ENCODE measurements at places on chromosomes 16 and 17.

- no peak for DNase-seq
These were observed 2.2 kb downstream of the LDHD start for GRCh38 chr16:75114179-75114945.

GRCh38 chr16:57131351-57131970 lies 39.1 kb downstream of the CPNE2 start:
- DNase-seq: no peak

DNA sequence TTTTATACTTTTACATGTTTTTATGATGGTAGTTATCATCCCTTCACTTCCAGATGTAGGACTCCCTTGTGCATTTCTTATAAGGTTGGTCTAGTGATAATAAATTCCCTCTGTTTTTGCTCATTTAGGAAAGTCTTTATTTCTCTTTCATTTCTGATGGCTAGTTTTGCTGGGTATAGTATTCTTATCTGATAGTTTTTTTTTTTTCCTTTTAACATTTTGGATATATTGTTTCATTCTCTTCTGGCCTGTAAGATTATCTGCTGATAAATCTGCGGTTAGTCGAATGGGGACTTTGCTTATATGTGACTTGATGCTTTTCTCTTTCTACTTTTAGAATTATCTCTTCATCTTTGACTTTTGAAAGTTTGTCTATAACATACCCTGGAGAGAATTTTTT lies 153.1 kb upstream of the MPHOSPH6 start:
- DNase-seq: no peak

- no peak for DNase-seq
These were observed 8.5 kb upstream of the HSD3B7 start for GRCh38 chr16:30976486-30976885.

DNA sequence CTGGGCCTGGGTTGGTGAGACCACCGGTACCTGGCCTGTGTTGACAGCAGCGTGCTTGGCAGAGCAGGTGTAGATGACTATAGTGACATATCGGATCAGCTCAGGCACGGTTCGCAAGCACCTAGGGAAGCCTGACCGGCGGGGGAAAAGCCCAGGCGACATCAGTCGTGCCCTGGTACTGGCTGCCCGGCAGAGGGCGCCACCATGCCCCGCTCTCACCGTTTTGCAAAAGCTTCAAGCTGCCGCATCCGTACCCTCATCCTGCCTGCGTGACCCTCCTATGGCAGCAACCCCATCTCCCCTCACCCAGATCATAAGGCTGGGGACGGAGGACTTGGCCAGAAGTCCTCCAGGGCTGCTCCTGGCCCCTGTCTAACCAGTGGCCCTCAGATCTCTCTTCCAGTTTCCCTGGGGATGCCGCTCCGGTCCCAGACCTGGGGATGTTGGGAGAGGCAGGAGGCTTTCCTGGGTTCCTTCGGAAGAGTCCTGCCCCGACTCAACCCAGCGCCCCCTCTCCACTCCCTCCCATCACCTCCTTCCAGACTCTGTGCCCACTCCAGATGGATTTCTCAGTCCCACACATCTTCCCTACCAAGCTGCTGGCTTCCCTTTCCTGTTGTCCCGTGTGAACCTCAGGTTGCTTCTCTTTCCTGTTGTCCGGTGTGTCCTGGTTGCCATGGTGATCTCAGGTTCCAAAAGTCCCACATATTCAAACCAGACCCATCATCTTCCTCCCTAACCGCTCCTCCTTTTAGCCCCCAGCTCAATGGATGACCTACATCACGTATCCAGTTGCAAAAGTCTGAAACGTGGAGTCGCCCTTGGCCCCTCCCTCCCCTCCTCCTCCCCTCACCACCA lies 13.7 kb downstream of the ALOX12B start:
- DNase-seq: no peak

DNA sequence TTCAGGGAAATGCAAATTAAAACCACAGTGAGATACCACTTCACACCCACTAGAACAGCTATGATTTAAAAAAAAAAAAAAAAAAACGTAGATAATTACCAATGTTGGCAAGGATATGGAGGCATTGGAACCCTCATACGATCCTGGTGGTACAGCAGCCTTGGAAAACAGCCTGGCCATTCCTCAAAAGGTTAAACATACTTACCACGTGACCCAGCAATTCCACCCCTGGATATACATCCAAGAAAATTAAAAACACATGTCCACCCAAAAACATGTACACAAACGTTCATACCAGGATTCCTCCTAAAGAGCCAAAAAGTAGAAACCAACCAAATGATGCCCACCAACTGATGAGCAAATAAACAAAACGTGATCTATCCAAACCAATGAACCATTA lies 68.1 kb downstream of the GAS7 start:
- DNase-seq: no peak

GRCh38 chr16:2983706-2984136 lies 3.5 kb upstream of the PKMYT1 start:
- DNase-seq: peak; percentile 56

DNA sequence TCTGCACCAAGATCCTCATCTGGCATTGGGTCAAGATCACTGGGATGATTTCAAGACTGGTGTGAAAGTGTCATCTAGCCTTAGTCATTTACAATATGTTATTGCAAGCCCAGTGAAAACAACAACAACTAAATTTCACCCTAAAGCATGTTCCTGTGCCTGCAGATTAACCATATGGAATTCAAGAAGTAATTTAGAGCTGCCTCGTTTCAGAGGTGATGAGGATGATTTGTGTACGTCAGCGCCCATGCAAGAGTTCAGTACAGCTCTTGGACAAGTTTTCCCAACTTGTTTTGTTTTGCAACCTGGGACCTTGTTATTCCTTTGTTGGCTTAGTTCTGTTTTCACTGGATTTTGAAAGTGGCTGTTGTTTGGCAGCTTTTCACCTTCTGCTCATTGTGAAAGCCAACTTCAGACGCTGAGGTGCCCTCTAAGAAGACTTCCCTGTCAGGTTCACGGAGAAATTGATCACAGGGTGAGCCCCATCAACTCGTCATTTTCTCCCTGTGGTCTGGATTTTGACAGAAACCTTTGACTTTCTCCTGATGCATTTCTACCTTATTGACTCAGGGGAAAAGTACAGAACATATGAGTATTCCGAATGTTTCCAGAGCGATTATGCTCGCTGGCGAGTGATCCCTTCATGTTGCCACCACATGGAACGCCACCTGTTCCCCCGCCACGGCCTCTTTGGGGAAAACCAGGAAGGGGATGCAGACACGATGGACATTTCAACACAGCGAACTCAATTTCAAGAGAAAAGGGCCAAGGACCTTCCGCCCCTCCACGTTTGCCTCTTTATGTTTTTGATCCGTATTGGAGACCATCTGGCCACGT lies 85.6 kb downstream of the FOXL1 start:
- no peak for DNase-seq

DNA sequence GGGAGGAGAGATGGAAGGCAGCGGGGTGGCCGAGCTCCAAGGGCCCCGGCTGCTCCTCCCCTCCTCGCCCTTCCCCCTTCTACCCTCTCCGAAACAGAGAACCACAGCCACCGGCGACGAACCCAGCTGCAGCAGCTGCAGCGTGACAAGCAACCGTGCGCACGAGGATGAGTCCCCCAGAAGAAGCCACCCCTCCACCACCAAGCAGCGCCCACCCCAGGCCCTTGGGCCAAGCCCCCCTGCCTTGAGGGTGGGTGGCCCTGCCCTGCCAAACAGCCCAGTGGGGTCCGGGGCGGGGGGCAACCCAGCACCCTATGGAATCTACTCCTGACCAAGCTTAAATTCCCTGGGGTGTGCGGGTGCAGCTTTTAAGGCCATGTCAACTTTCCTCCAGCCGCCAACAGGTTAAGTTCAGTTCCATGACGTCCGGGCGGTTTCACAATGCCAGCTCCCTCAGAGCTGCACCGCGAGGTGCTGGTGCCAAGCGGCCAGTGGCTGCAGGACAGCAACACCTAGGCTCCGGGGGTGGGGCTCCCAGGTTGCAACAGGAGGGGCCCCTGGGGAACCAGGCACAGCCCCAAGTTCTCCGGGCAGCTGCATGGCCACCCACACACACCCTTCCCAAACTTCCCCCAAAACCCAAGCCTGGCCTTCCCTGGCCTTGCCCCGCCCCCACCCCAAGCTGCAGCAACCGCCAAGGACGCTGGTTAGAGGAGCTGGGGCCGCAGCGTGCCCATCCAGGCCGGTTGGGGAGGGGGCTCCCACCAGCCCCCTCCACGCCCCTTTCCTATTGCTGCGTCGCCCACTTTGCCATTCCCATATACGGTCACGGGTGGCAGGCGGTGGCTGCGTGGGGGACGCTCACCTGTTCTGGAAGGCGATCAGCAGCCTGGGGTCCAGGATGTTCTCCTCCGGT lies 2.0 kb downstream of the CBX4 start:
- no peak for DNase-seq
